ENCODE measurements at places on chromosomes 12 and 14.
A peak's percentile ranks its signal among the peaks of the same experiment; 100 is the strongest.

GRCh38 chr14:53640695-53641094 is 315.9 kb downstream of the BMP4 start:
- DNase-seq = no peak

DNA sequence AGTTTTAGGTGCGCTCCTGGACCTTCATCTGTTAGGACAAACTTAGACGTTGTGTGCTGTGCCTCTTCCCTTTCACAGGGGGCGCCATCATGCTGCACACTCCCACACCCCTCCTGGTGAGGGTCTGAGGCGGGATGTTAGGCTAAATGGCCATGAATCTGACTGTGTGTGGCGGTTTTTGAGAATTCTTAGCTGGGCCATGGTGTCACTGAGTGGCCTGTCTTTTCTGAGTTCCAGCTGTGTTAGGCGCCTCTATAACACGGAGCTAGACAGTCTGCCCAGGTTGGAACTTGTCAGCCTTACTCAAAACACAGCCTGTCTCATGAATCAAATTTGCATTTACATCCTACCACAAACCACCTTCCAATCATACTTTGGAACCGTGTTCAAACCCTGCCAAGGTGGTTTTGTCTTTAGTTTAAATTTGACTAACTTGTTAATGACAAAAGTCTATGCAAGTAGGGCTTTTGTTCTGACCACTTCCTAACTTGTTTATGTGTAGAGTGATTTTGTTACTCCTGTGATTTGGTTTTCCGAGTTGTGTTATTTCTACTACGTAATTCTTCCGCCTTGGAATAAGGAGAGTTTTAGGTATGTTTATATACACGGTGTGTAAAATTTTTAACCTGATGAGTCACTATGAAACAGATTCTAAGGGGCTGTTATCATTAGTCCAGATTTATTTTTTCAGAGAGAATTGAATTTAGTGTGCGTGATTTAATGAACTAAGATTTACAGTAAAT is 19.6 kb downstream of the ACVR1B start:
- DNase-seq = peak; percentile 41

DNA sequence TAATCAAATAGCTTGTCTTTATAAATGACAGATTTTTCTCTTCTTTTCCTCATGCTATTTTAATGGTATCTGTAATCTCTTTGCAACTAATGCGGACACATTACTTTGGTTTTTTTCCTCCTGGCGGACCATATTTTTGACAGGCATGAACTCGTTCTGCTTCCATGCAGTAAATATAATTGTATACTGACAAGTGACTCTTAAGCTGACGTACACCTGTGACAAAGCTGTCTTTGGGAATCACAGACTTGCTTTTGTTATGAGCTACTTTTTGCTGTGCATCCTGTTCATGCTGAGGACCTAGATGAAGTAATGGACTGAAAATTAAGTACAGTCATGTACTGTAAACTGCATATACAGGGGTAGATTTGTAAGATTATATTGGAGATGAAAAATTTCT is 434.3 kb upstream of the TMTC1 start:
- no peak for DNase-seq

DNA sequence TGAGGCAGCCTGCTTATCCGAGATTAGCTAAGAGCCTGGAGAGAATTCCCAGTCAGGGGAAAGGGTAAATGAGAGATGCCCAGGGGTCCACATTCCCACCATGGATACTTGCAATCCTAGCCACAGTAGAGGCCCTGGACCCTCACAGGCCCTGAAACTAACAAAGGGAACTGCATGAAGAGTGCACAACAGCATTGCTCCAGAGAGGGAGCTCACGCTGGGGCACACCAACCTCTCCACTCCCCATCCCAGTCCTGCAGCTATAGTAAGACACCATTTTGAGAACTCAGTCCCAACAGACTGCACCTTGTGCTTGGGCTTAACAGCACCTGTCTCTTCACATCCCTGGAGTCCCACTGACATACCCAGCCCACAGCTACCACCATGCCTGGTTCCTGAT is 30.5 kb downstream of the CEP83 start:
- DNase-seq = no peak

DNA sequence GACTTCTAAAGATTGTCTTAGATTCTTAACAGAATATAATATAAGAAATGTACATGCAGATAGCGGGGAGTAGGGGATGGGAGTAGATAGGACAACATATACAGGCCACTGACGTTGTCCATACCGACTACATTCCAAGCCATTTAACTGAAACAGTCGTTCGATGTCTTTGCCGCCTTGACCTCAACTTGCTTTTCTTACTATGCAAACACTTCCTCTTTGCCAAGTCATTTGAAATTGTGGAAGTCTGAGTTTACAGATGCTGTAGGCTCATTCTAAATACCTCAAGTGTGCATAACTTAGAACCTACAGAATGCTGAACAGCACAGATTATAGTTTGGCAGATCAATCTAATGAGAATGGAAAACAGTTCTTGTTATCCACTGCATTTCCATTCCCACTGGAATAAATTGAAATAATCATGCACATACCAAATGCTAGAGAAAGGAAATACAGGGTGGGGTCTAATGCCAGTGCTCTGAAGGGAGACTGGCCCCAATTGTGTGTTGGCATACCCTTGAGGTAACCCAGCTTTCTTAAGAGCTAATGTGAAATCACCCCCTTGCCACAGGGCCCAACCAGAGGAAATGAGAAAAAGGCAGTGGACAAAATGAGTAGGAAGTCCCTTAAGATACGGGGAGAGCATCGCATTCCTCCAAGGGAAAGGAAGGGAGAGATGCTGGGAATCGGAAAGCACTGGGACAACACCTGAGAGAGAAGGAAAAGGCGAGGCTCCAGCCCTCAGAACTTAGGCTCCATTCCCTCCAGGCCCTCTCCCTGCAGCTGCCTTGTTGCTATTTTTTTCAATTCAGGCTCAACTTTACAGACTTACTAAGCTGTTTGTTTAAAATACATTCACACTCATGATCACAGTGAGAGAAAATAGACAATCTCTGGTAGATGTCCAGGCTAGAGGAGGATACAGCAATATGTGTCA is 380.9 kb upstream of the TMTC1 start:
- no peak for DNase-seq

- DNase-seq = no peak
Measured at GRCh38 chr12:76804435-76804976, 40.6 kb downstream of the ZDHHC17 start.

DNA sequence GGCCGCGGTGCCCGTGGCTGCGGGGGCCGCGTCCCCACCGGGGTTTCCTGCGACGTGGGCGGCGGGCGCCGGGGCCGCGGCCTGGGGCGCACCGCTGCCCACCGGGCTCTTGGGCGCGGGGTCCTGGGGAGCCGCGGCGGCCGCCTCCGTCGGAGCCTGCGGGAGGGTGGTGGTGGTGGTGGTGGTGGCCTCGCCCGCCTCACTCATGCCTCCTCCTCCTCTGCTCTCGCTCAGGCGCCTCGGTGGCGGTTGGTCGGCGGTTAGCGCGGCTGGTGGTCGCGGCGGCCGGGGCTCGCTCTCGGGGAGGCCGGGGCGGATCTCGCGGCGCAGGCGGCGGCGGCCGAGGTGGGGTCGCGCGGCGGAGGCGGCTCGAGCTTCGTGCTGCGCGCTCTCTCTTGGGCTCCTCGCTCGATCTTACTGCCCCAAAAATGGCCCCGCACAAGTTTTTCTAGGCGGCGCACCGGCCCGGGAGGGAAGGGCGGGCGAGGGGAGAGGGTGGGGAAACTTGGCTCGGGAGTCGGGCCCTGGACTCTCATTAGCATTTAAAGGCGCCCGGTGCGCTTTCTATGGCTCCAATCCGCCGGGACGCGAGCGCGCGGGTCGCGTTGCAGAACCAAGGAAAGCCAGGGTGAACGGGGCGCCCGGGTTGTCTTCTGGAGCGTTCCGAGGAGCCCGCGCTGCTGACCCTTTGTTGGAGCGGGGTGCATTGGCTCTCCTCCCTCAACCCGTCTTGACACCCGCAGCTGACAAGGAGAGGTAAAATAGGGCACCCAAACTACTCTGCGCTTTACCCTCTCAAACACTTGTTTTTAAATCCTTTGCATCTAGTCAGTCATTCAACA is at the start of gene YBX3:
TSS of gene YBX3 (minus strand) at position 419 of the 842 bp plus-strand sequence. CDS start at position 207, 212 bp downstream.
- DNase-seq = peak; percentile 47

DNA sequence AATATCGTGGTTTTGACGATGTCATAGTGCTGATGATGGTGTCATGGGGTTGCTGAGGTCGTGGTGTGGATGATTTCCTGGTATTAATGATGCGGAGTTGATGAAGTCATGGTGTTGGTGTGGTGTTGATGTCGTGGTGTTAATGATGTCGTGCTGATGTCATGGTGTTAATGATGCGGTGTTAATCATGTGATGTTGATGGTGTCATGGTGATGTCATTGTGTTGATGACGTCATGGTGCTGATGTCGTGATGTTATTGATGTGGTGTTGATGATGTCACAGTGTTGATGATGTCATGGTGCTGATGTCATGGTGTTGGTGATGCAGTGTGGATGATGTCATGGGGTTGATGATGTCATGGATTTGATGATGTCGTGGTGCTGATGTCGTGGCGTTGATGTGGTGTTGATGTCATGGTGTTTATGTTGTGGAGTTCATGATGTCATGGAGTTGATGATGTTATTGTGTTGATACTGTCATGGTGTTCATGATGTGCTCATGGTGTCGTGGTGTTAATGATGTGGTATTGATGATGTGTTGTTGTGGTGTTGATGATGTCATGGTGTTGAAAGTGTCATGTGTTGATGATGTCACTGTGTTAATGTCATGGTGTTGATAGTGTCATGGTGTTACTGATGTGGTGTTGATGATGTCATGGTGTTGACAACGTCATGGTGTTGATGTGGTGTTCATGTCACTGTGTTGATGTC is 48.5 kb upstream of the RIMBP2 start:
- no peak for DNase-seq

DNA sequence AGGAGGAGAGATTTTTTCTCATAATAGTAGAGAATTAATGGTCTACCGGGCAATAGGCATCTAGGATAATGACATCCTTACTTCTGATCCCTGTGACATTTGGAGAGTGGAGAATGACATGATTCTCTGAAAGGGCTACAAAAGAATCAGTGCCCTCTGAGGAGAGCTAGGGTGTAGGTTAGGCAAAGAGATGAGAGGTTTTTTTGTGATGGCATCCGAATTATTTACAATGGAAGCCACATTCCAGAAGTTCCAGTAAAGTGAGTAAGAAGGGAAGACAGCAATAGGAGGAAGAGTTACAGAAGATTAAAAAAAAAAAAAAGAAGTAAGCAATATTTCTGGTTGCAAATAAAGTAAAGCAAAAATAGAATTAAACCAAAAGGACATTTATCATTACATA is 478.0 kb downstream of the RMST start:
- DNase-seq = no peak

GRCh38 chr14:72049462-72049861 is 117.2 kb downstream of the RGS6 start:
- DNase-seq = no peak

- no peak for DNase-seq
Measured at GRCh38 chr12:108468196-108468968, 46.7 kb upstream of the FICD start.

DNA sequence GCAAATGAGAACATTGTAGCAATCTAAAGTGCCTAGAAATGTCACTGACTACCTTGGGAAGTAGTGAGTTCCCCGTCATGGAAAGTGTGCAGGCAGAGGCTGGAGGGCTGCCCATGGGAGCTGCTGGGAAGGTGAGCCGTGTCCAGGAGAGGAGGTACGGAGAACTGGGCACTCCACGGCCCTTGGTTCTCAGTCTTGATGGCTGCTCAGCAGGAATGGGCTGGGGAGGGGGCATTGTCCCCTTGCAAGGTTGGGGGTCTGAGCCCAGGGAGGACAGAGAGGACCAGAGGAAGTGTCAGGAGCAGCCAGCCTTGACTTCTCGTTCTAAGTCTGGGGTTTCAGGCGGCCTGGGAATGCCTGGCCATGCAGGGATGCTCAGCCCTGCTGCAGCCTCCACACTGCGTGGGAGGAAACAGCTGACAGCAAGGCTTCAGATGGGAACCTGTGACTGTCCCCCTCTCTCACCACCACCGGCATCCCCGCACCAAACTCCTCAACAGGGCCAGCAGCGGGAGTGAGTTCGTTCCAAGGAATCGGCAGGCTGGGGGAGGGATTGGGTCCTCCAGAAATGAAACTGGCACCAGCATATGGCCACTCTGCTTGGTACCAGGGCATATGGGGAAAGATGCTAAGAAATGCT is 140.2 kb downstream of the BCL11B start:
- DNase-seq = no peak

DNA sequence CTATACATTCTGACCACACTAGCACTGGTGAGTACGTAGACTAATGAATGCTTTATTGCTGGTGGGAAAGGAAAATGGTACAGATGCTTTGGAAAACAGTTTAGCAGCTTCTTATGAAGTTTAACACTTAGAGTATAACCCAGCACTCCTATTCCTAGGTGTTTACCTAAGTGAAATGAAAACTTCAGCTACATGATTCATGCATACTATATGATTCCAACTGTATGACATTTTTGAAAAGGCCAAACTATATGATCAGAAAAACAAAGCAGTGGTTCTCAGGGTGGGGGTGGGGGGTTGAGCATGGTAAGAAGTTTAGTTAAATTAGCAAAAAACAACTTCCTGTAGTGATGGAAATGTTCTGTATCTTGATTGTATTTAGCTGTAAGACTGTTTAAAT is 22.1 kb upstream of the ARID4A start:
- no peak for DNase-seq

DNA sequence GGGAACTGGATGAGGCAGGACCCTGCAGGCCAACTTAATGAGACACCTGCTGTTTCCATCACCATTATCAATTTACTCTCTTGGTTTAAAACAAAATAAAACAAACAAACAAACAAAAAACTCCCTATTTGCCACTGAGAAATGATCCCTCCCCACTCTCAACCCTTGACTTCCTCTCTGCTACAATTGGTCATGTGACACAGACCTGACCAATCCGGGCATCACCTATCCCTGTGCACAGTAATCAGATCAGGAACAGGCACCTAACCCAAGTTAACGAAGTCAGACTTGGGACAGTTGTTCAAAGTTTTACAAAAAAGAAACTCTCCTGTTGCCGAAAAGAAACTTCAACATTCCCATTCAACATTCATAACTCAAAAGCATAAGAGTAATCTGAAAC is 58.4 kb downstream of the NELL2 start:
- no peak for DNase-seq

GRCh38 chr12:63948211-63948610 is 103.7 kb downstream of the SRGAP1 start:
- DNase-seq = no peak

GRCh38 chr12:121452340-121452984 is 52.5 kb downstream of the RNF34 start:
- DNase-seq = no peak

DNA sequence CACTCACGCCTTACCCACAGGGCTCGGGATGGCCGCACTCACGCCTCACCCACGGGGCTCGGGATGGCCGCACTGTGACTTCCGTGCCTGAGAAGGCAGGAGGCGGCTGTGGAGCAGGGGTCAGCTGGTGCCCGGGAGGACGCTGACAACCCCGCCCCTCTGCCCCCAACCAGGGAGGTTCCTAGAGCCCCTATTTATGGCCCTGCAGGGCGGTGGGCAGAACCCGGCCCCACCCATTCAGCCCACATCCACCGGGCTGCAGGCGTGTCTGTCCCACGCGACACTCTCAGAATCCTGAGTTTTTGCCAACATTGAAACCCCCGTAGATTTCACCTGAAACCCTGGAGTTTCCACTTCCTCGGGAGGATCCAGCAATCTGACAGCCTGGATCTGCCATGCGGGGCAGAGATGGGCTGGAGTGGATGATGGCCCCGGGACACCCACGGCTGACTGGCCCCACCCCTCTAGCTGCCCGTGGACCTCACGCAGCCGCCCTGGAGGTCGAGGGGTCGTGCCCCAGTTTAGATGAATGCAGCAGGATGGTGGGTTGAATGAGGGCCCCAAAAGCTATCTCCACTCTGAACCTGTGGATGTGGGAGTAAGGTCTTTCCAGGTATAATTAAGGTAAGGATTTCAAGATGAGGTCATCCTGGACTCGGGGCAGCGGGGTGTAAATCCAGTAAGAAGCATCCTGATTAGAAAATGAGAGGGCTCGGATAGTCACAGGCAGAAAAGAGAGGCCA is 20.4 kb downstream of the GALNT9 start:
- no peak for DNase-seq

All from naive thymus-derived CD8-positive, alpha-beta T cell (primary cell).